ENCODE measurements at places on chromosomes 1 and 21.

GRCh38 chr1:203682473-203683383, 56.1 kb downstream of the ATP2B4 start:
- no peak for DNase-seq

DNA sequence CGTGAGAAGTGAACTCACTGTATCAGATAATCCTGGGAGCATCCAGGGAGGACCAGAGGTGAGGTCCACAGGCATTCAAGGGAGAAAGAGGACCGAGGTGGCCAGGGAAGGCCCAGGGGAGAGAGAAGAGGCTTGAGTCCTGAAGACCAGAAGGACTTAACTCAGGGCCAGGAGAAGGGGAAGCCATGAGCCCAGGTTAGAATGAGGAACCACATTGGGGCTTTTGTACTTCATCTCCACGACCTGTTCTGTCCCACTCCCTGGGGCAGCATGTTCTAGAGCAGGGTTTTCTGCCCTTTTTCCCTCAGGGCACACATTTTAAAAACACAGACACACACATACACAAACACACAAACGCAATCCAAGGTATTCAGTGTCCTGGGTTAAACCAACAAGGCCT, 8.4 kb downstream of the LGR6 start:
- no peak for DNase-seq

GRCh38 chr21:38984982-38985567, 179.3 kb downstream of the ETS2 start:
- DNase-seq = no peak

DNA sequence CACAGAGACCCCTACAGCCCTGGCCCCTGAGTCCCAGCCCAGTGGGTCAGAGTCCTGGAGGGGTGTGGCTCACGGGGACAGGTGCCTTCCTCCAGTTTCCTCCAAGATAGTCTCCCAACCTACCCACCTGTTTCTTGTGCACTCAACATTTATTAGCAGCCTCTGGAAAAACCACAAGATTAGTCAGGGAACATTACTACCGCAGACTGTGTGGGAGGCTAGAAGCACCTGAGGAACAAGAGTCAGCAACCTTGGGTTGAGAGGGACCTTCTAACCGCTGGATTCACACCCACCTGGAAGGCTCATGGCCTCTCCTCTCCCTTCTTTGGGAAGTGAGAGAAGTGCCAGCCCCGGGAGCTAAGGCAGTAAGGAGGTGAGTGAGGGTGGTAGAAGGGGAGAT, 22.5 kb upstream of the IKBKE start:
- DNase-seq = no peak

DNA sequence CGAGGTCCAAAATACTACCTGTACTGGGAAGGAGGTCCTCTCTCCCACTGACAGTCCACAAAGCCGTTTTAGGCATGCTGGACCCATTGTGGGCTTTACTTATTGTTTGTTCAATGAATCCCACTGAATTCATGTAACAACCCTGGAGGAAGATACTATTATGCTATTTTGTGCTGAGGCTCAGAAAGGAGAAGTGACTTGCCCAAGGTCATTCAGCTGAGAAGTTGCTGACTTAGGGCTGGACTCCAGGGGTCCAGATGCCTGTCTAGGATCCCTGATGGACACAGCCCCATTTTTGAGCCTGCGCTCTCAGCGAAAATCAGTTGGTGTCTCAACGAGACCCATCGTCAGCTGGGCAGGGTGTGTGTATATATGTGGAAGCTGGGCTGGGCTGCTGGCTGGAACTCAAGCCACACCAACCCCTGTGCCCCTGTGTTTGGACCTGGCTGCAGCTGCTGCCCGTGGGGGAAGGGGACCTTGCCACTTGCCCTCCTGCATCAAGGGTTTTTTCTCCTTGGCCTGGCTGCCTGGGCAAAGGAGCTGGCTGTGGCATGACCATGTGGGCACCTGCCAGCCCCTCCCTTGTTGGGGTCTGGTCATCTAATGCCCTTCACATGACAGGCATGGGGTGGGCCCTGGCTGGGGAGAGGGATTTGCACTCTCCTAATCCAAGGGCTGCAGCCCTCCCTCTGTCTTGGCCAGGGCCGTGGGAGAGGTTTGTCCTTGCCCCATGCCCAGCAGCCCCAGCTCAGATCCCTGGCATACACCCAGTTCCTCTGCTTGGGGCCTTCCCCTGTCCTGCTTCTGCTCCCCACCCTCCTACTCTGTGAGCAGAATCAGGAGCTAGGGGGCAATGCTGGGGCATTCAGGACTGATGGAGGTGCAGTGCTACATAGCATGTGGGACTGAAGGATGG, 15.0 kb downstream of the KCNQ4 start:
- no peak for DNase-seq

GRCh38 chr1:5814046-5814619, 178.1 kb downstream of the NPHP4 start:
- DNase-seq = peak; percentile 53

DNA sequence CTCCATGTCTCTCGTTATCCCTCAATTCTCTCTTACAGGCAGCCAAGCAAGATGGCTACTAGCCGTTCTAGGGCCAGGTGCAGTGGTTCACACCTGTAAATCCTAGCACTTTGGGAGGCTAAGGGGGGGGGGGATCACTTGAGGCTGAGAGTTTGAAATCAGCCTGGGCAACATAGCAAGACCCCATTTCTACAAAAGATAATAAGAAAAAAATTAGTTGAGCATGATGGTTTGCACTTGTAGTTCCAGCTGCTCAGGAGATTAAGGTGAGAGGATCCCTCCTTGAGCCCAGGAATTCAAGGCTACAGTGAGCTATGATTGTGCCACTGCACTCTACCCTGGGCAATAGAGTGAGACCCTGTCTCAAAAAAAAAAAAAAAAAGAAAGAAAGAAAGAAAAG, 80.4 kb downstream of the NKAIN1 start:
- DNase-seq = no peak

DNA sequence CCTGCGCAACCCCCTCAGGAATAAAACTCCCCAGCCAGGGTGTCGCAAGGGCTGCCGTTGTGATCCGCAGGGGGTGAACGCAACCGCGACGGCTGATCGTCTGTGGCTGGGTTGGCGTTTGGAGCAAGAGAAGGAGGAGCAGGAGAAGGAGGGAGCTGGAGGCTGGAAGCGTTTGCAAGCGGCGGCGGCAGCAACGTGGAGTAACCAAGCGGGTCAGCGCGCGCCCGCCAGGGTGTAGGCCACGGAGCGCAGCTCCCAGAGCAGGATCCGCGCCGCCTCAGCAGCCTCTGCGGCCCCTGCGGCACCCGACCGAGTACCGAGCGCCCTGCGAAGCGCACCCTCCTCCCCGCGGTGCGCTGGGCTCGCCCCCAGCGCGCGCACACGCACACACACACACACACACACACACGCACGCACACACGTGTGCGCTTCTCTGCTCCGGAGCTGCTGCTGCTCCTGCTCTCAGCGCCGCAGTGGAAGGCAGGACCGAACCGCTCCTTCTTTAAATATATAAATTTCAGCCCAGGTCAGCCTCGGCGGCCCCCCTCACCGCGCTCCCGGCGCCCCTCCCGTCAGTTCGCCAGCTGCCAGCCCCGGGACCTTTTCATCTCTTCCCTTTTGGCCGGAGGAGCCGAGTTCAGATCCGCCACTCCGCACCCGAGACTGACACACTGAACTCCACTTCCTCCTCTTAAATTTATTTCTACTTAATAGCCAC, 696 bp downstream of the TGFB2 start:
- DNase-seq = peak; percentile 69

DNA sequence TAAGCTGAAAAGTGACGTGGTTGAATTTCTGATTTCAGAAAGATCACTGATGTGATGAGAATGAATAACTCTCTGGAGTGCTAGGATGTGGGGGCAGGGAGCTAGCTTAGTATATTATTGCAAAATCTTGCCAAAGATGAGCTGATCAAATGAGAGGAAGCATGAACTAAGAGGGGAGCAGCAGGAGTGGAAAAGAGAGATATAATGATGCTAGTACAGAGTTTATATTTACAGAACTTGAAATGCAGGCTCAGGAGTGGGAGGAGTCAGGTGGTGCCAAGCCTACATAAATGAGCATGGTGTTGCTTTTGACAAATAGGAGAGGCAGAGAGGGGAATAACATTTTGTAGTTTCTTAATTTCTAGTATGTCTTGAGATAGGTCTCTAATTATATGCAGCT, 38.1 kb upstream of the NBL1 start:
- no peak for DNase-seq

GRCh38 chr1:228286505-228287417, 78.9 kb downstream of the OBSCN start:
- DNase-seq = peak; percentile 54

DNA sequence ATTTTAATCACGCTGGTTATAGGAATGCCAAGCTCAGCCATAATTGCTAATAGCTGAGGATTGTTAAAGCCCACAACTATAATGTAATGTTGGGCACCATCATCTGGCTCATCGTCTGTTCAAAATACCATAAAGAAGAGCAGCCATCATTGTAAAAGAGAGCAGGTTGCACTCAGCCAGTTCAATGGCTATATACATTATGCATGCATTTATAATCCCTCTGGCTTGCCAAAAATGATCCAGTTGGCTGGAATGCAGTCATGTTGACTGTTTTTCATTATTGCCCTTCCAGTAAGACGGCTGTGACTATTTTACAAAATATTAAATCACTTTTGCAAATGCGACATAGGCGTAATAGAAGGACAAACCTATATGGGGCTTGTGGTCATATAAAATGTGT, 85.3 kb downstream of the SPAG17 start:
- no peak for DNase-seq

DNA sequence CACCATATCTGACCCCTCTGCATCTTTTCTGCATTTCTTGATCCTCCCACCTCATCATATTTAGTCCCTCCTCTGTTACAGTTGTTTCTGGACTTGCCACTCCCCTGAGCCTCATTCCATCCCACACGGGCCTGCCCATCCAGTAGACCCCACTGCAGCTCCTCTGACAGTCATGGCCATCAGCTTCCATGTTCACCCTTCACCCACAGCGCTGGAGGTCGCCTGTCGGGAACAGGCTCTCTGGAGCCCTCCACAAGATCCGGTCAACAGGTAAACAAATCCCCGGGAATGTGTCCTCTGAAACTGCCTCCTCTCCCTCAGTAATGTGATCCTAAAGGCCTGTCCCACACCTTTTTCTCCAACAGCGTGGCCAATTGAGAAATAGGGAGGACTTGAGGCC, 31.3 kb downstream of the SYF2 start:
- no peak for DNase-seq

- DNase-seq = peak; percentile 41
Measured at GRCh38 chr1:167373986-167374385, 144.3 kb downstream of the CD247 start.

- no peak for DNase-seq
Measured at GRCh38 chr1:234517110-234517802, 38.3 kb upstream of the TARBP1 start.

- DNase-seq = no peak
Measured at GRCh38 chr21:33942426-33942825, 26.8 kb upstream of the ATP5PO start.

DNA sequence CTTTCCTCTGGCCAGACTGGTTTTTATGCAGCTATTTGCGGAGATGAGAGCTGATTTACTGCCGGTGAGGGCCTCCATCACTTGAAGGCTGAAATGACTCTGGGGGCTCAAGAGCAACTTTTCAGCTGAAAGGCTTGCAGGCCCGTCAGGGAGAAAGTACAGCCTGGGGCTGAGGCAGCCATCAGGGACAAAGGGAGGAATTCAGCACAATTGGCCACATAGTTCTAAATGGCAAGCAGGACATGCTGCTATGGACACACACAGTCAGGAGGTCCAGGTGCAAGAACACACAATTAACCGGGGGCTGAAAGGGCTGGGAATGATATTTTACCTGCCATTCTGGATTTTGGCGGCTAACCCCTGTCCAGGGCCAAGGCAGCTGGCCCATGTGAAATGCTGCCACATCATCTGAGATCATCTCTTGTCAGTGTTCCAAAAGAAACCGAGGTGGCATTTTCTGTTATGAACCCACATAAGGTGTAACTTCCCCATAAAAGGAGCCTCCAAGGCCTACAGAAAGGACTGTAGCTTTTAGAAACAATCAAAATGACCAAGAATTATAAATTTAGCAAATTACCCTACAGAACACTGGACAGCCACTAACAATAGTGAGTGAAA, 58.2 kb downstream of the LMX1A start:
- DNase-seq = no peak

- peak; percentile 51 for DNase-seq
Measured at GRCh38 chr1:51192213-51192843, 43.7 kb upstream of the RNF11 start.

DNA sequence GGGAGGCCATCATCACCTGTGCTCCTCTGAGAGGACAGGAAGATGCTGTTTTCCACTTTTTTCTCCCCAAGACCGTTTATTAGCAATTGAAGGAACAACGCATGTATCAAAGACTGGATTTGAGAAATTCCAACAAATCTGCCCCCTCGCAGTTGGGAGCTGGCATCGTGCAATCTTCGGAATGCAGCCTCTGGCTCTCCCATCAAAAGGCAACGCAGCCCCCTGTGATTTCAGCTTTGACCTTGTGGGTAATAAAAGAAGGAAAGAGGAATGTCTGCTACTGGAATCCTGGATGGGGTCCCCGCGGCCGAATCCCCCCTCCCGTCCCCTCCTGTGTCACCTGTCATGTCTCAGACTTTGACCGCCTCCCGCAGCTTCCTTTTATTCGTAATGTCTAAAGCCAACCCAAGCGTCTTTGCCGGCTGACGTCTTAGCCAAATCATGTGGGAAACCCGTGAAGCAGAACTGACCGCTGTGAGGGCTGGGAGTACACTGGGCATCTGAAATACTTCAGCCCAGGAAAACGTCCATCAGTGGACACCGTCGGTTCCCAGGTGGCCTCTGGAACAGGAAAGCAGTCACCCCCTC, 101.5 kb downstream of the WDR4 start:
- DNase-seq = peak; percentile 67

- no peak for DNase-seq
Measured at GRCh38 chr1:234474375-234474774, 4.6 kb downstream of the TARBP1 start.

DNA sequence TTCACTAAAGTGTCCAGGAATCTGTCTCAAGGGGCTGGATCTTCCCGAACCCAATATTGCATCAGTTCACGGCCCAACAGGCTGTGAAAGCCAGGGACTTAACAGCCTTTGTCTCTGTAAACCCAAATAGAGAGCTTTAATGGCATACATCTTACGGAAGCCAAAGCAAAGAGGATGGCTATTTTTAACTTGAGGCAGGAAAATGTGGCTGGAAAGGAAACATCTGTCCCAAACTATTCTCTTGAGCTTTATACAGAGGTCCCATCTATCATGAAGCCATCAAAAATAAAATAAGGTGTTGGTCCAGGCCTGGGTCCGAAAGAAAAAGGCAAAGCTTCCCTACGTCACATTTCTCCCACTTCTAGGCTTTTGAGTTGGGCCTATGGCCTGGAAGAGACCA, 7.7 kb upstream of the CD34 start:
- no peak for DNase-seq

GRCh38 chr1:85280636-85281035, 4.2 kb upstream of the BCL10 start:
- no peak for DNase-seq

Data from H7 (cell line).